ENCODE measurements at places on chromosomes 5 and 9. TPM values are rescaled to one million over a fixed set of nuclear protein-coding genes. Genes with fewer than 3 reads are reported as not detected.

CEL gene
- total RNA-seq = 7.7 TPM

SLC6A19 gene
- total RNA-seq = not detected

CTXN3 gene
- not detected for total RNA-seq

BTNL3 gene
- not detected for total RNA-seq

SLC35D2 gene
- 14.7 TPM for total RNA-seq

AIF1L gene
- total RNA-seq = 22.2 TPM

ARL14EPL gene
- total RNA-seq = not detected

LIFR gene
- 56.1 TPM for total RNA-seq

MLANA gene
- total RNA-seq = not detected

MAP1B gene
- 59.9 TPM for total RNA-seq

PRSS3 gene
- not detected for total RNA-seq
